Stimulated activated CD4-positive, alpha-beta T cell treated with anti-CD3 and anti-CD28 coated beads, Interleukin-15, amount 100 ng/mL, for 48 hours (primary cell): ENCODE measurements at places on chromosomes 6 and 20.

DNA sequence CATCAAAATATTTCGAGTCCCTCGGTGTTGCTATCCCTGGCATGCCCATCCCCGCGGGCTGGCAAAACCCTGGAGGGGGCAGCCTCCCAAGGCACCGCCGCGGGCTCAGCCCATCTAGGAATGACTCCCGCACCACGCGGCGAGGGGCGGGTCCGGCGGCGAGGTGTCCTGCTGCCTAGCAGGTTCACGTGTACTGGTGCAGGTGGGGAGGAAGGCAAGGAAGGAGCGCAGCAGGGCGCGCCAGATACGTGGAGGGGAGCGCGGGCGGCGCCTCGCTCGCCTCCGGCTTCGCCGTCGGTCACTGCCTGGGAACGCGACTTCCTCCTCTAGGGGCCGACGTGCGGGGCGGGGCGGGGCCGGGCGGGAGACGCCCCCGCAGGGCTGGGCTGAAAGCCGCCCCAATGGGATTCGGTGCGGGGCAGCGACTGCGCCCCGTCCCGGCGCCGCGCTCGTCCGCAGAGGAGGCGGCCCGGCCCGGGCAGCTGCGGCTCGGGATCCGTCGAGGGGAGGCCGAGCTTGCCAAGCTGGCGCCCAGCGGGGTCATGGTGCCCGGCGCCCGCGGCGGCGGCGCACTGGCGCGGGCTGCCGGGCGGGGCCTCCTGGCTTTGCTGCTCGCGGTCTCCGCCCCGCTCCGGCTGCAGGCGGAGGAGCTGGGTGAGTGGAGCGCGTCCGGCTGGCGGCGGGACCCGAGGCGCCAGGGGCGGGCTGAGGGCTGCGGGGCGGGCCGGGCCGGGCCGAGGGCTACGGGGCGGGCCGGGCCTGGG, at the start of gene DCBLD1:
DCBLD1 (plus strand) TSS at position 435 of the 764 bp plus-strand sequence; CDS start at position 543, 108 bp downstream.
- peak; percentile 39 for DNase-seq

DNA sequence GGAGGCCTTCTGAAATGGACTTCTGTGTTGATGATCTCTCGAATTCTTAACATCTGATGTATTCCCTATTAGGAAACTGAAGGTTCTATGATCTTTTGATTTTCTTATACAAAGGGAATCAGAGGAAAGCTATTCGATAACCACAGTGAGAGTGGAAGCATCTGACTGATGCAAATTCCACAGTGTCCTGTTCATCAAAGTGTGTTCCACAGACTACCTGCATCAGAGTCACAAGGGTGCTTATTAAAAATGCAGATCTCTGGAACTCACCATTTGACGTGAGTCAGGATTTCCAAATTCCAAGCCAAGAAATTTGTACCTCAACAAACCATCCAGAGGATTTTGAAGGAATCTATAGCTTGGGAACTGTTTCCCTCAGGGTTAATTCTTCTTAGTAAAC, 4.4 kb upstream of the MEP1A start:
- no peak for DNase-seq

DNA sequence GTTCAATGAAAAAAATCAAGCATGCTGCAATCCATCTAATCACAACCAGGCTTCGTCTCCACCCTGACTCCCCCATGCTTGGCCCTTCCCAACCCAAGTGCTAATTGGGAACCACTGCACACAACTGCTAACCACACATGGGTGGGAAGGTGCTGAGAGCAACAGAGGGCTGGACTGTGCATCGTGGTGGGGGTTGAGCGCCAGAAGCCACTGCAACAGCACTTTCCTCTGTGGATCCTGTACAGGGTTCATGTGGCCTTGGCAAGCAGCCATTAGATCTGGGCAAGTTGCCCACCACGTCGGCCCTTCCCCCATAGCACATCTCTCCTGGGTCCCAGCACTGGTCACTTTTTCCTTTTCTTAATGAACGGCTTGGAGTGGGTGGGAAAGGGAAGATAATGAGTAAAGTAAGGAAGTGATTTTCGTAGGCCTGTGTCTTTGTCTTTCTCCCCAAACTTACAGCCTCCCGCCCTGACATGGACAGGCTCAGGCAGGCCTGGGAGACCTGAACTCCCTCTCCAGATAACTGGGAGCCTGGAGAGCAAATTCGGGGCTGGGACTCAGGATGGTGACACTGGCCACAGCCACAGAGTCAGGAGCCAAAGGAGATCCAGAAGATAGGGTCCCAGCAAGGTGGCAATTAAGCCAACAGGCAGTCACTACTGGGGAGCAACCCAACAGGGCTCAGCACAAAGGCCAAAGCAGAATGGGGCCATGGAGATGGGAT, 34.4 kb upstream of the MRPS10 start:
- no peak for DNase-seq

- DNase-seq, result no peak
These were observed 93.6 kb downstream of the PCSK2 start for GRCh38 chr20:17320456-17320855.

GRCh38 chr20:63433756-63434531, 38.5 kb downstream of the KCNQ2 start:
- no peak for DNase-seq

GRCh38 chr6:164520916-164521315, 788.5 kb downstream of the C6orf118 start:
- DNase-seq, result no peak

DNA sequence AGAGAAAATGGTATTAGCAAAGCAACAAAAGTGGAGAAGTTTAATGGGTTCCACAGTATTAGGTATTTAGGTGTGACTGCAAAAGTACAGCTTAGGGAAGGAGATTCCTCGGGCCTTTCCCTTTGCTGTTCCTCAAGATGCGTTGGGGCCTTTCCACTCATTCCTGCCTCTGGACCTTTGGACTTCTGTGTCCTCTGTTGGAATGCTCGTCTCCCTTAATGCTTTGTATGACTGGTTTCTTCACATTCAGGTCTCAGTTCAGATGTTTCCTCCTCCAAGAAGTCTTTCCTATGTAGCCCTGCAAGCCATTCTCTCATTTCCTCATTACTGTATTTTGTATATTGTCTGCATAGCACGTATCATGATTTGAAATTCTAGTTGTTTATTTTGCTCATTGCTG, 39.6 kb downstream of the CTNNBL1 start:
- no peak for DNase-seq

DNA sequence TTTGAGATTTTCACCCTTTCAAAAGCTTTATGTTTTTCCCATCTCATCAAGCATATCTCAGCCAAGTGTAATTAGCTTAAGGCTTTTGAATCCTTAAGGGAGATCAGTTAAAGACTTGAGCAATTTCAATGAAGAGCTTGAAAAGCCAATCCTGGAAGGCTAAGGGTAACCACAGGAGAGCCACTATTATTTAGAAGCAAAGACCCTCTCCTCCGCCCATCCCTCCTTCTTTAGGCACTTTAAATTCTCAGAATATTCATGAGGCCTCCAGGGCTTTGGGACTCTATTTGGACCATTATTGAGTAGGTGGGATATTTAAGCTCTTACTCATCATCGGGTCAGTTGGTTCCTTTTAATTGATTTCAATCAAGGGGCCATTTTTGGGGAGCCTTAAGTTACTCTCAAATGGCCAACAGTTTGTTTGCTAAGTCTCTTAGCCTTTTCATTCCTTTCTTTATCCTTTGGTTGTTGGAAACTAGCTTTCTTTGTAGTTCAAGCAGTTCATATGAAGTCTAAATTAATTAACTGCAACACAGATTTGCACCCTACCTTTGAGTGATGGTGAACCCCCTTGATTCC, 567.2 kb downstream of the KIF16B start:
- no peak for DNase-seq

GRCh38 chr6:69980624-69981023, 114.3 kb downstream of the COL19A1 start:
- no peak for DNase-seq
